DMS79 treated with DMSO at 0.1 percent for 48 hours (cell line): ENCODE measurements at places on chromosomes 2 and 18.

DNA sequence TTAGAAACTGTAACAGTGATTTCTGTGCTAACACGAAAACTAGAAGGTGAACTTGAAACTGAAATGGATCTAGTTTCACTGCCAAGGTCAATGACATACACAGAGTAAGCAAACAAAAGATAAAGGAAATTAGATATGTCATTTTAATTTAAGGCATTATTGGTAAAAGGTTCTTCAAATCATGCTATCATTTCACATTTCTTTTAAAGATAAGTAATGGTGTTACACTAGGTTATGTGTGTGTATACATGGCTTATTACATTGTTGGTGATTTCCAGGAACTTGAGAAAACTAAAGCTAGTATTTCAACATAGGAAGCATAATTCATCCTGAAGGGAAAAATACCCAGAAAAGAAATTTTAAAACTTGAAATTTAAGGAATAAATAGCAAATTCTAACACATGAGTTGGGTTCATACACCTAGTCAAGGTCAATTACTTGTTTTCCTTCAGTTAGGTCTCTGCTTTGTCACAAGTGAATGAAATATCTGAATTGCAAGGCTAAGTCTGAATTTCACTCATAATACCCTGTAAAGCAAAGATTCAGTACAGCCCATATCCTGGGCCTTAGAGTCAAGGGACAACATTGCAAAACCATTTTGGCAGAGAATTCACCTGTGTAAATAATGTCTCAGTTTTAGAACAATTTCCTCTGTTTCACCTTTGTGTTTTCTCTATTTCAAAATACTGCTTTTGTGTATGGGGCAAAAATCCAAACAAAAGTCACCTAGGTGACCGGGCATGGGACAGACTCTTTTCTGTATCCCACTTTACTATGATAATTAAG is 141.6 kb downstream of the SRBD1 start:
- no peak for DNase-seq

GRCh38 chr18:60018618-60019462 is 119.0 kb downstream of the PMAIP1 start:
- no peak for DNase-seq

DNA sequence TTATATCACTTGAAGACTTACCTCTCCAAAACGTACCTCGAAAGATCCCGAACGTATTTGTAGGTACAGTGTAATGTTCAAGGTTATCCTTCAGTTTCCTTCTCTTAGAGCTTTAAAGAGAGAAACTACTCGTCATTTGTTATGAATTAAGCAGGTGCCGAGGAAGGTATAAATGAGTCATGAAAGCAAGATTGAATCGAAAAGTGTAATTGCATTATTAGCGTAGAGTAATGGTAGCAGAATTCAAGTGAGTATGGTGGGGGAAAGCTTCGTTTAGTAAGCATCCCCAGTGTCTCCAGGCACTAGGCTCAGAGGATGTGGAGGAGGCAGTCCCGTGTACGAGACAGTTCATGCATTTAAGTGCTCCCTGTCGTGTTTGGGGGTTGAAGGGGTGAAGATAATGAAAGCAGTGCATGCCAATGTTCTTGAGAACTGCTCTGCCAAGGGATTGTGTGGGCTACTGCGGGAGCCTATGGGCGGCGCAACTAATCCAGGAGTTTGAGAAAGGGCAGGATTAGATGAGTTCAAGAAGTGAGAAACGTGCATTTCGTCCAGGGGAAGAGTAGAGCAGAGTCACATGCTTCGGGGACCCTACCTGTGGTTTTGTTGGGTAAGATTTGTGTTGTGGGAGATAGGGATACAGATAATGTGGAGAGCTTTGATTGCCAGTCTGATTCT is 858 bp downstream of the POLR1B start:
- no peak for DNase-seq

DNA sequence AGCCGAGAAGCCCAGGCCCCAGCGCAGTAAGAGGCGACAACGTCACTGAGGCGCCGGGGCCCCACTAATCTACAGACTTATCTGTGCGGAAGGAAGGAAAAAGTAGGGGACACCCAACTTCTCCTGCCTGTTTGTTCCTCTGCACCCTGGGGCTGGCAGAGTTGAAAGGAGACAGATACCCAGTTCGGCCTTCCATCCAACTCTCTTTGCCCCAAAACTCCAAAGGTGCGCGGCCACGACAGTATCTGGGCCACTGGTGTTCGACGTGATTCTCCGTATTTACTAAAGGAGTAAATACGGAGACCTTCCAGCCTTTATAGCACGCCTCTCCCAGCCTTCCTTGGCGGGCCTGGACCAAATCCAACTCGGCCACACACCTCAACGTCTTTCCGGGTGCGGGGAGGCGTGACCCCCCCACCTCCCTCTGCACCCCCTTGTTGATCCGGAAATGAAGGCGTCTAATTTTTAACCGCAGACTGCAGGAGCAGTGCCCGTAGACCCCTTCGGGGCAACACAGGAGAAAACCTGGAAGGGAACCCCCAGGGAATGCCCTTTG is 1.6 kb downstream of the SMAD7 start:
- peak; percentile 44 for DNase-seq

DNA sequence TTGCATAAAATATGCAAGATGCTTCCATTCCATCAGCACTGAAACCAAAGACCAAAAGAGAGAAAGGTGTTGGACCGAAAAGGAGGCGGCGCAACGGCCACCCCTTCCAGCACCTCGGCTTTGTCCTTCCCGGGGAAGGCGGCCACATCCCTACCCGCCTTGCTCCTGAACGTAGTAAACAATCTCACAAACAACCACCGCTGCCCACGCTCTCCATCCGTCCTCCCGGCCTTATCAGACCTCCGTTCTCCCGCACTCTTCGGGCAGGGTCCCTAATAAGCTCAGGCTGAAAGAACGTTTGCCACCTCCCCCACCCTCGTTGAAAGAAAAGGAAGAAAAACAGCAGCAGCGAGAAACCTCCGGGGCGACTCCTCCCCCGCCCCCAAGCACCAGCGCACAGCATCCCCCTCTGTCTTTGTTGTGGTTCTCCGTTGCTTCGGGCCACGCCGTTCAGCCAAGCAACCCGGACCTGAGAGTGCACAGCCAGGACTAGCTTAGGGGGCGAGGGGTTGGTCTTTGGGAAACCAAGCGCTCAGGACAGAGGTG is 4.4 kb downstream of the EVX2 start:
- peak; percentile 90 for DNase-seq

- DNase-seq: no peak
These were observed 185.9 kb downstream of the ICOS start for GRCh38 chr2:204122425-204122824.
